ENCODE measurements at places on chromosomes 3 and 15. TPM values are rescaled to one million over a fixed set of nuclear protein-coding genes. Genes with fewer than 3 reads are reported as not detected.

ZNF660 gene
- not detected for total RNA-seq

ITIH1 gene
- total RNA-seq, result not detected

MFGE8 gene
- total RNA-seq, result 297 TPM

GCSAM gene
- total RNA-seq, result not detected

HES1 gene
- total RNA-seq, result 13.9 TPM

DUOXA2 gene
- total RNA-seq, result not detected

CATSPER2 gene
- total RNA-seq, result 0.66 TPM

FEZF2 gene
- total RNA-seq, result not detected

FSTL1 gene
- total RNA-seq, result 69.0 TPM

CXCR6 gene
- total RNA-seq, result not detected

STRIT1 gene
- total RNA-seq, result not detected

DAZL gene
- total RNA-seq, result not detected

FSIP1 gene
- 0.65 TPM for total RNA-seq

RBP2 gene
- total RNA-seq, result not detected

RARB gene
- total RNA-seq, result 7.6 TPM

ABI3BP gene
- total RNA-seq, result 0.91 TPM

ZNF619 gene
- total RNA-seq, result 1.9 TPM

CDCP1 gene
- total RNA-seq, result 10.5 TPM

CACNA1D gene
- 1.2 TPM for total RNA-seq

VPS13C gene
- 13.4 TPM for total RNA-seq

Measured in A549 treated with GW870086 at 1 μM for 4 hours (cell line).